Stimulated activated memory B cell treated with anti-CD40 and anti-IgM and Interleukin-4, amounts not matched to agents 10 μg/mL and 1 μg/mL and 100 μg/mL, for 72 hours (primary cell): ENCODE measurements at places on chromosomes 3 and 15.

DNA sequence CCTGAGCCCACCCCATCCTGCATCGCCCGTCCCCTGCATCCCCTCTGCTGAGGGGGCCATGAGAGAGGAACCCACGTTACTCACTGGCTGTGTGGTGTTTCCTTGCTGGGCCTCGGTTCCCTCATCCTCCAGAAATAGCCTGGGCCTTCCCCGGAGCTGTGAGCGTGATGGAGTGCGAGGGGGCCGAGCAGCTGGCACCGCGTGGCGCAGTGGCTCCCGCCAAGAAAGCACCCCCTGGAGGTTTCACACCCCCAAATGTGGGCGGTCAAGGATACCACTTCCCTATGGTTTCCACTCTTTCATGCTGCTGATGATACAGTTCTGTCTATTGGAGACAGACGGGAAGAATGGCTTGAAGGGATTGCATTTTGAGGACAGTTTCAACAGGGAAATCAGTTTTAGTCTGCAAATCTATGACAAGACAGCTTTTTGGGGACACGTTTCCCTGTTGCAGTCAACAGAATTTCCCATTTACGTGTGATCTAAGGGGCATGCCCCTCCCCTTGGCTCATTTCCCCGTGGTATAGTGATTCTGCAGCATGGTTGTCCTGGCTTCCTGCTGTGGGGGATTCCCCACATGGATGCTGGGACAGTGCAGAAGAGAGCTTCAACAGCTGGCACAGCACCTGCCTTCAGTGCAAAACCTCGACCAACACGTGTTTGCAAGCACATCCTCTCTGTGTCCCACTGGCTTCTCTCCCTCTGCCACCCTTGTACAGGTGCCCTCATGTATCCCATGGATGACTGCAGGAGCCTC, 377.5 kb downstream of the LRTM1 start:
- H3K27me3 ChIP-seq: no peaks in the 10 kb centered on the region
- no peak overlapping the region for H3K27ac ChIP-seq
- no peak overlapping the region for H3K4me3 ChIP-seq
- no peak for ATAC-seq
- H3K36me3 ChIP-seq: no peaks in the 10 kb centered on the region

DNA sequence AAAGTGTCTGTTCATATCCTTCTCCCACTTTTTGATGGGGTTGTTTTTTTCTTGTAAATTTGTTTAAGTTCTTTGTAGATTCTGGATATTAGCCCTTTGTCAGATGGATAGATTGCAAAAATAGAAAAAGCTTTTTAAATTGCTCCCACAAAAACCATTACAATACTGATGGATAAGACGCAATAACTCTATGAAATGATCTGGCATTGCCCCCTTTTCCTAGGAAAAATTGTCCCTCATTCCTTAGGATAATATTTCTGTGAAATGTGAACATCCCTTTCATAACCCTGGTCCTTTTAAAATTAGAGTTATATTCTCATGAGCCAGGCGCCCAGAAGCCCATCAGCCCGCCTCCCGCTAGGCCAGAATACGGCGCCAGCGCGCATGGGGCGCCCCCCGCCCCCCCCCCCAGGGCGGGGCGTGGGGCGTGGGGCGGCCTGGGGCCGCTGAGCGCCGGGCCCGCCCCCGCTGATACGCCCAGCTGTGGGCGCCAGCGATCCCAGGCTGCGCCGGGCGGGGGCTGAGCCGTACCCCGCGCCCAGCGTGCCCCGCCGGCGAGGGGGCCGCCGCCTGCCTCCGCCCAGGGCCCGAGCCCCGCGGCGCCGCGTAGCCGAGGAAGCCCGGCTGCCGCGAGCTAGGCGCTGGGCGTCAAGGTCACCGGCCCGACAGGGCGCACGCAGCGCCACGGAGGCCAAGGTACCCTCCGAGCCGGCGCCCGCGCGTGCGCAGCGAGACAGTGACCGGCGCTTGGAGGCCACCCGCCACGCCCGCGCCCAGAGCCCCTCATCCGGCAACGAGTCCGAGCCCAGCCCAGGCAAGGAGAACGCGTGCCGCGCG, 11.1 kb upstream of the ROPN1B start:
- no peaks in the 10 kb centered on the region for H3K4me1 ChIP-seq
- ATAC-seq: no peak
- no peaks in the 10 kb centered on the region for H3K36me3 ChIP-seq

DNA sequence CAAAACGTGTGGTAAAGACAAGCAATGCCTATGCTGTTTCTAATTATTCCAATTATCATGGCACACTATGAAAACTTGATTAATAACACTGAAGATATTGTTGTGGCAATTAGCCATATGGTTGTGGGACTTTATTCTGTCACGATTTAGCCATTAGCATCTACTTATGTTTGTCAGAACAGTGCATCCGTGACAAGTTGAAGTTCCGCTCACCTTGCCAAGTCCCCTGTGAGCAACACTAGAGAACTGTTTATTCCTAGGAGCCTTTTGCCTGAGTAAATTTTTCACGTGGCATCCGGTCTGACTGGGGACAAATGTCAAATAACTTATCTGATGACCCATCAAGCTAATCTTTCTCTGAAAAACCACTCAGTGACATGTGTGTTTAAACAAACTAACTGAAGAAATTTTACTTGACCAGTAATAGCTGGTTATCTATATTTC, 403.3 kb downstream of the TBC1D5 start:
- H3K36me3 ChIP-seq: peaks cover 23% of the 10 kb centered on the region
- no peak for ATAC-seq
- no peak overlapping the region for H3K4me3 ChIP-seq
- no peak overlapping the region for H3K27ac ChIP-seq
- H3K27me3 ChIP-seq: no peaks in the 10 kb centered on the region

DNA sequence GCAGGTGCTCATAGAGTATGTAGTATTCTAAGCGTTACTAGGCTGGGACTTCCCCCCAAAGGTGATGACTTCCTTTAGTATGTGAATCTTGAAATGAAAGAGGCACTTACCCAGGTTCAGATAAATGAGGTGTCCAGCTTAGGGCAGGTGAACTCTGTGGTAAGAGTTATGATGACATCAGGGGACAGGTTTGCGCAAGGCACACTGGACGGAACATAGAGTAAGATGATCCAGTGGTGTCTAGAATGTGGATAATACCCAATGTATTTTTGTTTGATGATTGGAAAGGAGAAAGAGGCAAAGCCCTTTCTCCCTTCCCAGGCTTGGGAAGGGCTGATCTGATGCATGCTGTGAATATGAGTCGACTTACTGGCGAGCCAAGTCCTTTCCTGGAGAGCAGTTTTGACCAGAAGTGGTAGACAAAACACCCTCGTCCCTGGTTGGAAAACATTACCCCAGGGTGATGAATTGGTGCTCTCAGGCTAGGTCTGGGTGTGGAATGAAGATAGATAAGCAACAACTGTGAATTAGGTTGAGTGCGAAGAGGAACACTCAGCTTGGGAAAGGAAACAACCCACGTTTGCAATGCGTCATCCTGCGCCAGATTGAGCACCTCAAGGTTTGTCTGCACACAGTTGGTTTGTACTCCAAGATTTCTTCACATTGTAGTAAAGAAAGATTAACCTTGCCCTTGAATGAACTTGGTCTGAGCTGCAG, 124.2 kb downstream of the GHSR start:
- ATAC-seq: no peak
- peaks cover 20% of the 10 kb centered on the region for H3K36me3 ChIP-seq
- peaks cover 8% of the 10 kb centered on the region for H3K4me1 ChIP-seq
- no peak overlapping the region for H3K27ac ChIP-seq

GRCh38 chr3:169344465-169344864, 319.0 kb downstream of the MECOM start:
- H3K36me3 ChIP-seq: no peaks in the 10 kb centered on the region
- H3K27ac ChIP-seq: no peak overlapping the region
- H3K4me3 ChIP-seq: no peak overlapping the region
- ATAC-seq: no peak

GRCh38 chr3:99962703-99963102, 145.0 kb downstream of the CMSS1 start:
- H3K4me3 ChIP-seq: no peak overlapping the region
- peaks cover 7% of the 10 kb centered on the region for H3K36me3 ChIP-seq
- no peak for ATAC-seq
- peaks cover 7% of the 10 kb centered on the region for H3K4me1 ChIP-seq
- no peaks in the 10 kb centered on the region for H3K27me3 ChIP-seq
